ENCODE measurements at places on chromosomes 5 and 9. TPM values are rescaled to one million over a fixed set of nuclear protein-coding genes. Genes with fewer than 3 reads are reported as not detected.

DNA sequence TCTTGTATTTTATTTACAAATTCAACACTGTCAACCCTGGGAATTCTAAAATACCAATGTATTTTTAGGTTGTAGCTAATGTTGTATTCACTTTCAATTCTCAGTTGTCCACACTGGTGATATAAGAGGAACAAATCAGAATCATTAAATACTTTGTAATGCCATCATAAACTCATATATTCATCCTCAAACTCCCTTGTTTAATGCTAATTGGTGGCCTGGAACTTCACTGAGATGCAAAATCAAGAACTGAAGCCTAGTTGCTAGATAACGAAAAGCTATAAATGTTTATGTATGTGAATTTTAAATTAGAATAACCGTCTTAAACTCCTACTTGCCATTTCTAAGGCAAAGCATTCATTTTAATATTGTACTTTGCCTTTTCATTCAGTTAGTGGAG is 274.7 kb downstream of the RAB3C start:
- no peak overlapping the region for H3K4me3 ChIP-seq
- H3K27me3 ChIP-seq: peaks cover 3% of the 10 kb centered on the region
- H3K27ac ChIP-seq: no peak overlapping the region
- H3K36me3 ChIP-seq: no peaks in the 10 kb centered on the region
- H3K4me1 ChIP-seq: no peaks in the 10 kb centered on the region
- DNase-seq: no peak

DNA sequence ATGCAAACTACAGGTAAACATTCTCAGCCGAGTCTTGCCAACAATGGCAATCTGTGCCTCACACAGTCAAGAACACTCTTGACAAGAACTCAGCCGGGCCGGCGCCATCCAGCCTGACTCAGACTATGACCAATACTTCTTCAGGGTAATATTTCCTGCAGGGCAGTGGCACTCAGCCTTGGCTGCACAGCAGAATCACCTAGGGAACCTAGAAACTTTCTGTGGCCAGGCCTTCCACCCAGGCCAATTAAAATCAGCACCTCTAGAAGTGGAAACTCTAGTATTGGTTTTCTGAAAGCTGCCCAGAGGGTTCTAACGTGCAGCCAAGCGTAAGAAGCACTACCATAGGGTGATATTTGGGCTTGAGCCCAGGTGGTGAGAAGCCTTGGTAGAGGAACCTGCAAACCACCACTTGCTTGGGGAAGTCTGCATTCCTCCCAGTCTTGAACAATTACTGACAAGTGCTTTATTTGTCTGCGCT is 120.6 kb downstream of the TTLL11 start:
- H3K4me3 ChIP-seq: no peak overlapping the region
- H3K27me3 ChIP-seq: no peaks in the 10 kb centered on the region
- H3K27ac ChIP-seq: no peak overlapping the region
- peak; percentile 76 for DNase-seq
- H3K4me1 ChIP-seq: peaks cover 10% of the 10 kb centered on the region

- H3K27ac ChIP-seq: no peak overlapping the region
- no peaks in the 10 kb centered on the region for H3K36me3 ChIP-seq
- peaks cover 4% of the 10 kb centered on the region for H3K4me1 ChIP-seq
- no peak overlapping the region for H3K4me3 ChIP-seq
Observed at GRCh38 chr9:132935026-132935425, 9.4 kb downstream of the TSC1 start.

Gene F2RL2
- 26.0 TPM for total RNA-seq

All from astrocyte (in vitro differentiated cells and primary cell).